ENCODE measurements at places on chromosomes 5 and 9.

GRCh38 chr5:71633255-71634155 is 46.4 kb downstream of the MCCC2 start:
- DNase-seq: no peak

DNA sequence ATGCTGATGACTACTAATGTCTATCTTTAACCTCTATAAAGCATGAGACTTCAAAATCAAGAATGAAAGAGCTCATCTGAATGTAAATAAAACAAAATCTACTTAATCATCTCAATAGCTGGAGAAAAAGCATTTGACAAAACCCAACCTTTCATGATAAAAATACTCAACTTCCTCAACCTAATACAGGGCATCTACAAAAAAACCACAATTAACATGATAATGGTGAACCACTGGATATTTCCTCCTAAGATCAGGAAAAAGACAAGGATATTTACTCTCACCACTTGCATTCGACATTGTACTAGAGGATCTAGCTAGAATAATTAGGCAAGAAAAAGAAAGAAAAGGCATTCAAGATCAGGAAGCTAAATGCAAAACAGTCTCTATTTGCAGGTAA is 49.3 kb downstream of the FAM169A start:
- no peak for DNase-seq

GRCh38 chr9:19026375-19026774 is 6.6 kb downstream of the SAXO1 start:
- no peak for DNase-seq

- DNase-seq: no peak
Measured at GRCh38 chr5:68894673-68895072, 199.1 kb upstream of the SLC30A5 start.

DNA sequence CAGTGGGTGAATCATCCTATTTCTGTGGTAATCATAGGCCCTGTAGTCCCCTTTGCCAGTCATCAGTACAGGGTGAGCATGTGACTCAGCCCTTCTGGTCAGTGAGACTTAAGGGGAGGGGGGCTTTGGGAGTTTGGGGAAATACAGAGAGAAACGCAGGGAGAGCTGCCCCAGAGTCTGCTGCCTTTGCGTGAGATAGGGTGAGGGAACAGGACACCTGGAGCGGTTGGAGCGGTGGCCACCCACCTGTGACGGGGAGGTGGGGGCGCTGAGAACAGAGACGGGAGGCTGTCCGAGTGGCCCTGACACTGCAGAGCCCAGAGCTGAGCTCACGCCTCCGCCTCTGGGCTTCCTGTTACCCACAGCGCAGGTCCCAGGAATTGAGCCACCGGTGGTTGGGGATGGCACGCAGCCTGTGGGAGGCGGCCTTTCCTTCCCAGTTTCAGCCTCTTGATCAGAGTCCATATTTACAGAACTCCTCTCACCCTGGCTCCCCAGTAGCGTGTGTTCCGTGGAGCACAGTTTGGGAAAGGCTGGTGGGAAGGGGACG is 92.0 kb upstream of the ERCC6L2 start:
- DNase-seq: no peak

Data from stimulated activated CD8-positive, alpha-beta memory T cell treated with anti-CD3 and anti-CD28 coated beads, Interleukin-2, amount 100 ng/mL, for 1 hour (primary cell).